Stimulated activated CD4-positive, alpha-beta T cell treated with anti-CD3 and anti-CD28 coated beads, Interleukin-1b, Interleukin-23, amount 100 ng/mL, for 4 hours (primary cell): ENCODE measurements at places on chromosomes 7 and 10.
A peak's percentile ranks its signal among the peaks of the same experiment; 100 is the strongest.

DNA sequence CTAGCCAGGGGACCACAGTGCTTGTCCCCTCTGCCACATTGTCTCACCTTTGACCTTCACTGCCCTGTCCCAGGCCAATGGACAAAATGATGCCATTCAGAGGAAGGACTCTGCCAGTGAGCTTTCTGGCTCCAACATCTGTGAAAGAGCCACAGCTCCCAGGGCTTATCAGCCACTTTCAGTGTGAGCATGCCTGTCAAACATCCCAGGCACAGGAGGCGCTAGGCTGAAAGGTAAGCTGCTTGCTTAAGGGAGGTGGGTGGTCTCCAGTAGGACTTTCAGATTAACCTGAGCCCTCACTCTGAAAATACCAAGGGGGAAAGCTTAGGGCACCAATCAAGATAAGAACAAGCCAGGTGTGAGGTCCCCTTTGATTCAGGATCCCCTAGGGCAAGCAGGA lies 59.8 kb upstream of the GDF10 start:
- DNase-seq, result no peak

DNA sequence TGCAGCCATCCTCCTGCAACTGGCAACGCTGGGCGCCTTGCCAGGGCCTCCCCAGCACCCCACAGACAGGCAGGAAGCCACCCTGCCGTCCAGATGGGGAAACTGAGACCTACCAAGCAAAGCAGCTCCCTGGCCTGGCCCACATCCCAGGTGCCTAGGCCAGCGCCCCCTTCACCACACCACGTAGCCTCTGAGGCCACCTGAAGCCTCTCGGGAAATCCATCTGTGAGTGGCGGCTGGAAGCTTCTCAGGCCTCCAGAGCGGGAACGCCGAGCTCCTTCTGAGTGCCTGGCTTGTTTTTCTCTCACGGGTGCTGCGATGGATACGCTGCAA lies 58.7 kb downstream of the UNCX start:
- DNase-seq, result no peak

DNA sequence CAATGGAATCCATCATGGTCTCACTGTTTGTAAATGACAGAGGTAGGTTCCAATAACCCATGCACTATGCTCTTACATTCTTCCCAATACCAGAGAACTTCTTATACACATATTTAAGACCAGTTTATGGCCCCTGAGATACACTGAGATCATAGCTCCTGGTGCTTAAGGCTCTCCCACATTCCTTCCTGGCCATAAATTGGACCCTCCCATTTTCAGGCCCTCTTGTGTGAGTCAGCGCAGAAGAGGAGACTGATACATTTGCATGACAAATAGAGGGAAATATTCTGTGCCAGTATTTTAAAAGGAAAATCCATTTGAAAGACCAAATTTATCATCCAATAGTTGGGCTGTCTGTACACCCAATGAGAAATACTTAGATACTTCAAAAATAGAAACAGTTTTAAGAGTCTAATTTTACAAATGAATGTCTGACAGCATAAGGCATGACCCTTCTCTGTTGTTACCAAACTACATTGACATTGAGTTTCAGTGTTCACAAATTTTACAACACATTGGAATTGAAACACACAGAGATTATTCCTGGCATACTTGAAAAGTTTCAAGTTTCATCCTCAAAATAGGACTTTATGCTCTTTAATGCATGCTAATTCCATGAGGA lies 35.3 kb downstream of the SLC16A9 start:
- no peak for DNase-seq

DNA sequence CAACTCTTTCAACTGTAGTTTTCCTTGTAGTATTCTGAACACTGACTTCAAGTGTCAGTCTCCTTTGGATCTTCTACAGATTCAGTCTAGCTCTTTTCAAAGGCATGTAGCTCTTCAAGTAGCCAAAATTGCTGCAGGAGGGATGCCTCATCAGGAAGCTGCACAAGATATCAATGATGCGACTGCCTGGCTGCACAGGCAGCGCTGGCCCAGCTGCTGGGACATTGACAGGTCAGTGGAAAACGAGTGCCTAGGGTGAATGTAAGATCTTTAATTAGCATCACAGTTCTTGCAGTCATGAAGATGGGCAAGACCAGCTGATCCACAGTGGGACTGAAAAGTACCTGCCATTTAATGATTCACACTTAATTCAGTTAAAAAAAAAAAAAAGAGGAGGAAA lies 167.6 kb downstream of the ANK3 start:
- DNase-seq, result no peak

GRCh38 chr10:47104151-47104605 lies 192.9 kb downstream of the PTPN20 start:
- no peak for DNase-seq

DNA sequence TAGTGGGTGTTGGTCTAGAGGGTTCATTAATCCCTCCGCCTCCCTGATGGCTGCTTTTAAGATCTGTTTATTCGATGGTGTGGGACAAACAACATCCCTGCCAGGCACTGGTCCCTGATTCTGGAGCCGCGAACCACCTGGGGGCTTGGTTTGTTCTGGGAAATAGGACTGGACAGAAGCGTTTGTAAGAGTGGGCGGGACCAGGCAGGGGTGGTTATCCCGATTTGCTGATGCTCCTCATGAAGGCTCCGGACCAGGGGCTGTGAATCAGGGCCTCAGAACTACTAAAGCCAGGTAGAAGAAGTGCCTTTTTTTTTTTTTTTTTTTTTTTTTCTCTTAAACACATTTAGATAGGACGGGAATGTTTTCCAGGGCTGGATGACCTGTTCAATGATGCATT lies 273.4 kb downstream of the WDR37 start:
- no peak for DNase-seq

DNA sequence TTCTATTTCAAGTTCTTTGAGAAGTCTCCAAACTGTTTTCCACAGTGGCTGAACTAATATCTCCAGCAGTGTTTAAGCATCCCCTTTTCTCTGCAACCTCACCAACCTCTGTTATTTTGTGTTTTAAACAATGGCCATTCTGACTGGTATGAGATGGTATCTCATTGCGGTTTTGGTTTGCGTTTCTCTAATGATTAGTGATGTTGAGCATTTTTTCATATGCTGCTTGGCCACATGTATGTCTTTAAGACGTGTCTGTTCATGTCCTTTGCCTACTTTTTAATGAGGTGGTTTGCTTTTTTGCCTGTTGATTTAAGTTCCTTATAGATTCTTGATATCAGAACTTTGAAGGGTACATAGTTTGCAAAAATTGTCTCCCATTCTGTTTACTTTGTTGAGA lies 156.6 kb upstream of the IMMP2L start:
- no peak for DNase-seq

GRCh38 chr10:58969576-58969975 lies 206.9 kb upstream of the PHYHIPL start:
- DNase-seq, result no peak

GRCh38 chr7:44235582-44236332 lies 35.0 kb downstream of the YKT6 start:
- DNase-seq, result no peak

GRCh38 chr7:952548-953441 lies 1.7 kb downstream of the ADAP1 start:
- no peak for DNase-seq

DNA sequence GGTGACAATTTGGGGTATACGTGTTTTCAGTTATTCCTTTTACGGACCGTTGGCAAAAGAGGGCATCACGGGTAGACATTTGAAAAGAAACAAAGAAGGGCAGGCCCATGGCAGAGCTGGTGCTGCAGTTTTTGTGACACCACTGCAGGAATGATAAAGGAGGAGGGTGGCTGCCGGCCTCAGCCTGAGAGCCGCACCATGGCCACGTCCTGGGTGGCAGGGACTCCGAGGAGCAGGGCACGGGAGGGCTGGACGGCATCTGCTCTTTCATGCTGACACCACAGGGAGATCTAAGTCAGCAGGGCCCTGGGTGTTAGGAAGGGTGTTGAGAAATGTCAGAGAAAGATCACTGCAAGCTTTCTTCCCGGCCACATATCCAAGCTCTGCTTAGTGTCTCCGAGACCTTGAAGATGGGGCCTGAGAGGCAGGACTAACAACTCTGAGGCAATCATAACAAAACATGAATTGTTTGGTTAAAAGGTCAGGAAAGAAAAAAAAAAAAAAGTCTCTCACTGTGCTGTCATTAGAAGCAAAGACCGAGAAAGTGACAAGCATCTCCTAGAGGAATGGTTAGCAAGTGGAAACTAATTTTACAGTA lies 36.6 kb downstream of the INSYN2A start:
- DNase-seq, result no peak

DNA sequence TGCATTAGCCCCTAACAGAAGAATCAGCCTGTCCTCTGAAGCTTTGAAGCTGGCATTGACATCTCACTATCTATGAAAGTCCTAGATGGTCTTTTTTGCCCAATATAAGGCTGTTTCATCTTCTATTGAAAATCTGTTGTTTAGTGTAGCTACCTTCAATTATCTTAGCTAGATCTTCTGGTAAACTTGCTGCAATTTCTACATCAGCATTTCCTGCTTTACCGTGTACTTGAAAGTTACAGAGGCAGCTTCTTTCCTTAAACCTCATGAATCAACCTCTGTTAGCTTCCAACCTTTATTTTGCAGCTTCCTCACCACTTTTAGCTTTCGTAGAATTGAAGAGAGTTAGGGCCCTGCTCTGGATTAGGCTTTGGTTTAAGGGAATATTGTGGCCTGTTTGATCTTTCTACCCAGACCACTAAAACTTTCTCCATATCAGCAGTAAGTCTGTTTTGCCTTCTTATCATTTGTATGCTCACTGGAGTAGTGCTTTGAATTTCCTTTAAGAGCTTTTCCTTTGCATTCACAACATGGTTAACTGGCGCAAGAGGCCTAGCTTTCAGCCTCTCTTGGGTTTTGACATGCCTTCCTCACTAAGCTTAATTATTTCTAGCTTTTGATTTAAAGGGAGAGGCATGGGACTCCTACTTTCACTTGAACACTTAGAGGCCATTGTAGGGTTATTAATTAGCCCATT lies 32.5 kb downstream of the ARID5B start:
- no peak for DNase-seq

DNA sequence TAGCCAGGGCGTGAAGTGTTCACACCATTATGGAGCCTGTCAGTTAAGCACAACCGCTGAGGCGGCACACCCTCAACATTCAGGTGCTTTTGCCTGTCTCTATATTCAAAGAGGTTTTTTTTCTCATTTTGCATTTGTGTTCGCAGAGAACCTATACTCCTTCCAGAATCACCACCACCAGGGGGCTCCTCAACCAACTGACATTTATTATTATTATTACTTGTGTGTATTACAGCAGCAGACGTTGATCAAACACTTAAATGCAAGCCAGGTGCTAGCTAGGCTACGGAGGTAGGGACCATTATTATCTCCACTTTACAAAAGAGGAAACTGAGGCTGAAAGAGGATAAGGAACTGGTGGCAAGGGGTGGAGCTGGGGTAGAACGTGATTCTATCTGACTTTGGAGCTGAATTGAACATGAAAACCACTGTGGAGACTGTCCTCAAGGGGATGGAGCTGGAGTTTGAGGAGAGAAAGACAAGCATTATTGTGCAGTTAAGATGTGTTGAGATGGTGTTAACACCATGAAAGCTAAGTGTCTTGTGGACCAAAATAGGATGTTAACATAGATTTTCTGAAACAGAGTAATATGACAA lies 133.8 kb upstream of the PLXNA4 start:
- DNase-seq, result no peak

DNA sequence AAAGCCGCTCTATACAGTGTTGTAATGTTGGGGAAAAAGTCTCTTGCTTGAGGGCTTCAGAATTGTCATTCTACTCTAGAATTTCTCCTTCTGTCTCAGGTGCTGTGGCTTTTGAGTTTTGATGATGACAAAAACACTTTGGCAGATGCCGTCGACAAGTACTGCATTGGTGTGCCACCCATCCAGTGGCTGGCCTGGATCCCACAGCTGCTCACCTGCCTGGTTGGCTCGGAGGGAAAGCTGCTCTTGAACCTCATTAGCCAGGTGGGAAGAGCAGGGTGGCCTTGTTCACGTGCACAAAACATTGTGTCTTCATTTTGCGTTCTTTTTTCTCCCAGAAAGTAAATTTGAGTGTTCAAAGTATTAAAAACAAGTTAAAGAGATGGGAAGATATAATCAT lies 112.0 kb downstream of the TRRAP start:
- DNase-seq, result no peak

GRCh38 chr10:100480002-100480401 lies 17.2 kb downstream of the WNT8B start:
- no peak for DNase-seq

DNA sequence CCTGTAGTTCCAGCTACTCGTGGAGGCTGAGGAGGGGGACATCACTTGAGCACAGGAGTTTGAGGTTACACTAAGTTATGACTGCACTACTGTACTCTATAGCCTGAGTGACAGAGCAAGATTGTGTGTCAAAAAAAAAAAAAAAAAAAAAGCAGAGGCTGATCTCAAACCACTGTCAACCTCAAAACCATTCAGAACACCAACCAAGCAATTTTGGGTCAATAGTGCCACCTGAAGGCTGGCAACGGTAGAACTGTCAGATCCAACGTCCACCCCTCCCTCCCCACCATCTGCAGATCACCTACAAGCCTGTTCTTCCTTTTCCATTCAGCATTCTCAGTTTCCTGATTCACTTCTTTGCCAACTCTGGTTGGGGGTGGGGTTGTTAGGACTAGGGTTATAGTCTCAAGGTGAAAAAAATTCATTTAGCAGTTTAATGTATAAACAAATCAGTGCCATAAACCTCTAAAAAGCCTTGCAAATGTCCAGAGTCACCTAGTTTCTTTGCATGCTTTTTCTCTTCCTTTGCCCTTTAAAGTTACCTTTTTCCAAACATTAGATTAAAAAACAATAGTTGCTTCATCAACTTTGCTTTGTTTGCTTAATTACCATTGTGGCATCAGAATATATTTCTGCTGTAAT lies 2.6 kb downstream of the MRPS33 start:
- DNase-seq, result peak; percentile 48

GRCh38 chr10:131733596-131733995 lies 167.2 kb upstream of the PPP2R2D start:
- DNase-seq, result no peak

- DNase-seq, result no peak
These were observed 110.2 kb downstream of the ST8SIA6 start for GRCh38 chr10:17344206-17344605.

GRCh38 chr7:112882991-112883390 lies 92.8 kb upstream of the TMEM168 start:
- DNase-seq, result no peak

- no peak for DNase-seq
These were observed 32.2 kb downstream of the ZCCHC24 start for GRCh38 chr10:79413196-79413595.

- no peak for DNase-seq
These were observed 117.4 kb downstream of the ELAPOR2 start for GRCh38 chr7:86942081-86942480.

- no peak for DNase-seq
These were observed 44.4 kb downstream of the SCD start for GRCh38 chr10:100391163-100392002.

DNA sequence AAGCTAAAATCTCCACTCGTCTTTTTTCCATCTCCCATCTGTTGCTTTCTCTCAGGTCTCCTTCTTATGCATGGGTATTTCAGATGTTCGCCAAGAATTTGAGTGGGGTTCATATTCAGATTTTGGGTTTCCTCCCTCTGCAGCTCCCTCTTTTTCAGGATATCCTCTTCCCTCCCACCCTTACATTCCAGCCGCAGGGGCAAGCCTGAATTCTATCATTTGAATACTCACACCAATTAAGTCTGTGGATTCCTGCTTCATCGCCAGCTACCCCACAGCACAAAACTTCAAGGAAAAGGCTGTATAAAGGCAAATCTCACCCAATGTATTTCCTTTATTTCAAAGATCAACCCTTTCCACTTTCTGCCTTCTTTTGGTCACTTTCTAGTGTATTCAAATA lies 41.6 kb upstream of the FOXI2 start:
- DNase-seq, result no peak
